Hematopoietic multipotent progenitor cell treated with erythropoietin and hydrocortisone succinate and interleukin-3 and kit ligand, for 17 days (in vitro differentiated cells): ENCODE measurements at places on chromosomes 5 and 9.

DNA sequence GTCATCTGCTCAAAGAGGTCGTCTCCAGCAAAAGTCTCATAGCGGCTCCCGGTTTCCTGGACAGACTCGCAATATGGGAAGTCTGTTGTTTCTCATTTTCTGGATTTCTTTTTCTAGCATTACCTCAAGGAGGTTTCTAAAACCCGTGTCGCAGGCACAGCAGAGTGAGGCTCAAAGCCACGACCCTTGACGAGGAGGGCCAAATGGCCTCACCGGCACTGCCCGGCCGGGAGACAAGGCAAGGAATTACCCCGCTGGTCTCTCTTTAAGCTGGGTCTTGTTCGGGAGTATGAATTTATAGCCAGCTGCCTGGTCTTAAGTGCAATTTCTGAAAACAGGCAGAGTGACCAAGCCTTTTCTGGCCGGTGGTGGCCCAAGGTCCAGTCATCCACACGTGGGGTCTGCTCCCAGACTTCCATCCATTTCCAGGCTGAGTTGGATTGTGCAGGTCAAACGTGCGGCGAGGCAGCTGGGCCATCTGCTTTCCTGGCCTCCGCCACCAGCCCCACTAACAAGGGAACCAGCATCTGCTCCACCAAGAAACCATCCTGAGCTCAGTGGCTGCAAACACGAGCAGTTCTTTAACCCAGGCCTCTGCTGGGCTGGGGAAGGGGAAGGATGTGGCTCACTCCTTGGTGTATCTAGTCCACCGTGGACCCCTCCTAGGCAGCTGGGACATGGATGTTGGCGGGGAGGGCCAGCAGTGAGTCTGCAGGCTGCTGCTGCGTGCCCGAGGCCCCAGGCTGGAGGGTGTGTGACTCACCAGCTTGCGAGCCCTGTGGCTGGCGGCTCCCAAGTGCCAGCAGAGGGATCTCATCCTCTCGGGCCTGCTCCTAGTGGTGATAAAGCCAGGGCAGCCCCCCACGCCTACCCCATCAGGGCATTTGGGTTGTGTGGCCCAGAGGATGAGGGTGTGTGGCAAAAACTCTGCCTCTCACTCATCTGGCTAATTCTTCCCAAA, 55.6 kb upstream of the COL5A1 start:
- no peak for DNase-seq

- no peak for DNase-seq
These were observed 20.8 kb upstream of the ADRB2 start for GRCh38 chr5:148805326-148806290.

DNA sequence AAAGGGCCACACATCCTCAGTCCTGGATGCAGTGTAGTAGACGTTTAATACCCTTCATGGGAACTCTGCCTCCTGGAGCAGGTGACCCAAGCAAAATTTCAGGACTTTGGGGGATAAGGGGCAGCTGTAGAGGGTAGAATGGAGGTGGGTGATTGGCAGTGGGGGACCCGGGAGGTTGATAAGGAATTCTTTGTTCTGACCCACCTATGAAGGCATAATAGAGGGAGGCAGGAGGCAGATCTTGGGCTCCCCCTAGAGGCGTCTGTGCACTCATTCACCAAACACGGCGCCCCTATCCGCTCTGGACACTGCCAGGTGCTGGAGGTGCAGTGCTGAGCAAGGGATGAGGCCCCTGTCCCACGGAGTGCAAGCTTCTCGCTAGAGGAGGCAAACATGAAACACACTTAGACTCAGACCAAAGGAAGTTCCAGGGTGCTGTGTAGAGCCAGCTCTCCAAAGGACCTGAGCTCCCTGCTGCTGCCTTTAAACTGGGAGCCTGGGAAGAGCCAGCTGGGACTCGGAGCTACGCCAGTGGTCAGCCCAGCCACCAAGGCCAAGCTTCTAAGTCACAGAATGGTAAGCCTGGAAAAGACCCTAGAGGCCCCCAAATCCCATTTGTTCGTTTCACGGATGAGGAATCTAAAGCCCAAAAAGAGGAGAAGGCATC, 7.7 kb downstream of the IL17B start:
- DNase-seq, result peak; percentile 74

DNA sequence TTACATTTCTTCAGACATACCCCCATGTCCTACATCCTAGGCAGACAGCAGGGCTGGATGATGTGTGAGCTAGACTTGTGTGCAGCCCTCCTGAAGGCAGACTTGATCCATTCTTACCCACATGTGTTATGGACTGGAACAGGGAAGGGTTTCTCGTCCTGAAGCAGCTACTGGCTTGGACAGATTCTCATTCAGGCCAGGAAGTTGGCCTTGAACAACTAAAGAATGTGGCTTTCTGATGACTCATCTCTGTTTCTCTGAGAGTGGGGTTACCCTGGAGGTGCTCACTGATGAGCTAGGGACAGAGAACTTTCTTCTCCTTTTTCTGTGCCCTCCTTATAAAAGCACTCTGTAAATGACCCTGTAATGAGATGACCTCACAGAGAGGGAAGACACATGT, 246.5 kb downstream of the PCSK5 start:
- DNase-seq, result no peak

DNA sequence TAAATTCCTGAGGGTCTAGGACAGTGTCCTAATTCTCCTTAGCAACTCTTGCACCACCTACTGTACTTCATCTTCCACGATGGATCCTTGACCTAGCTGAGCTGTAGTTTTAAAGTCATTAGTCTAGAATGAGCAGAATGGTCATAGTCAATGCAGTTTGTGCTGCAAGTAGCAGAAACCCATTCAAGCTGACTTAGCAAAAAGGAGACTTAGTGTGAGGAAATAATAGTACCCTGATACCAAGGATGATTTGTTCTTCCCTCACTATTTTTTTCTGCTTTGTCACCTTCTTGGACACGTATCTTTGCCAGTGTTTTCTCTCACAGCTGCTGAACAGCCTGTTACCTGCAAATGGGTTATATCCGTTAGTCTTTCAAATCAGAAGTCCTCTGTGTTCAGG, 5.3 kb downstream of the MFAP3 start:
- no peak for DNase-seq

- no peak for DNase-seq
These were observed 103.4 kb upstream of the RASEF start for GRCh38 chr9:83166372-83166771.

DNA sequence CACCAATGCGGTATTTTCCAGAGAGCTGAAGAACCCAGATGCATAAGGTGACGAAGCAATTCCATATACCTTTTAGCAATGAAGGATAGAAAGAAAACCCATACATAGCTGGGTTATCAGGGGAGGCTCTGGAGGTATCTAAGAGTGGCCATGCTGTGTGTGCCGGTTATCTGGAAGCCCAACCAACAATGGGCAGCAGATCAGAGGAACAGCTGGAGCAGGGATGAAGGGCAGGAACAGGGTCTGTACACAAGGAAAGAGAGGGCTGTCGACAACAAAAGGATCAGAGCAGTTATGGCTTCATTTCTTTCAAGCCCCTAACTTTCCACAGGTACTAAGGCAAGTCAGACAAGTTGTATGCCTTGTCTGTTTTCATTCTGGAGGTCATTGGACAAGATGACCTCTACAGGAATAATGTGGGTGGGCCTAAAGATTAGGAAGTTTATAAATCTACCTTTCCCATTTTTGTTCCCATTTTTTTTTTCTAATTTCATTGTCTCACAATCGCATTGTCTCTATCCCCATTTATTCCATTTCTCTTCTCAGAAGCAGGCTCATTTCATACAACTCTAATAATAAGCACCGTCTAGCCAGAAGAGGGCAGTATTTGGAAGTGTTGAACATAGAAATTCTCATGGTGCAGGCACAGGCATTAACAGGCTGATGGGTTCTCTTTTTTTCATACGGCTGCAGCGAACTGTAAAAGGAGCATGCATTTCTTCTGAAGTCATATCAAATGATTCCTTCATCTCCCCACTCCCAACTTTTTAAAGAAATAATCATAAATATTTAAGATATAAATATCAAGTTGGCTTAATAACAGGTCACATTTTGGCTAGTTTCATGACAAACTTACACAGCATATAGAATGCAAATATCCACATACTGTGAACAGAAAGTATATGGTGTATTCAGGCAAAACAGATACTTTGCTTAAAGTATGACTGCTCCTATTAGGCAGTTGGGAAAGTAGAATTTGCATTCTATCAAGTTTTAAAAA, 63.5 kb downstream of the ZNF474 start:
- DNase-seq, result peak; percentile 17

- no peak for DNase-seq
These were observed 6.5 kb downstream of the CRAT start for GRCh38 chr9:129104051-129104450.

DNA sequence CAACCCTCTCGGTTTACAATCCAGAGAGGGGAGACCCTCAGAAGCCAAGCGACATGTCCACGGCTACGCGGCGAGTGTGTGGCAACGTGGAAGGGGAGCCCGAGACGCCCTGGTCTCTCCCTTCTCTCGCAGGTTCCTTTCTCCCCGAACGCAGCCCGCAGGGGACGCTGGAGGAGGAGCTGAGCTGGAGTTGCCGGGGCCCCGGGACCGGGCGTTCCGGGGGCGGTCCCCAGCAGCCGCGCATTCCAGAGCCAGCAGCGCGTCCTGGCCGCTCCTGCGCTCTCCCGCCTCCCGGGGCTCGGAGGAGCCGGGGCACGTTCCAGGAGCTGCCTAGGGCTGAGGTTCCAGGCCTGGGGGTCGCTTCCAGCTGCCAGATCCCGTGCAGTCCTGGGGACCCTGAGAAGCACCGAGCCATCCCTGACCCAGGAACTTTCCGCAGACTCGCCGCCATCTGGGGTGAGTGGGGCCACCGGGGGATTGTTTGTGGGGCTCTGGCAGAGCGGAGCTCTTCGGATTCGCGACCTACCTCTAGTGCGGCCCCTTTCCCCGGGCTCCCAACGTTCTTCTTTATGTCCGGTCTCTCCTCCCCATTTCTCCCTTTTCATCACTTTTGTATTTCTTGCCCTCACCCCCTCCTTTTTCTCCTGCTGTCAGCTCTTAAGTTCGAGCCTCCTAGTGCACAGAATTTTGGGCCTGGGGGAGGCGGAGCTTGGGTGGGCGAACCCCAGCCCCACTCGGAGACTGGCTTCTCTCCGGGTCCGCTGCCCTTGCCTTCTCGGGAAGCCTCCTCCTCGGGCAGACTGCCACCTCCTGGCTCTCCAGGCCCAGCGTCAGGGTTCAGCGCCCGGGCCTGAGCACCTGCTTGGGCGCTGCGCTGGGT, at the start of gene SMIM3:
Gene SMIM3, plus strand, starts transcription at position 241 of the 880 bp plus-strand sequence. CDS start 16,684 bp downstream, outside the sequence.
- peak; percentile 61 for DNase-seq

- DNase-seq, result no peak
These were observed 28.3 kb upstream of the IER5L start for GRCh38 chr9:129206401-129206800.
